Brain (organoid and tissue), 16 donors: ENCODE measurements at places on chromosomes 3 and 15. TPM values are rescaled to one million over a fixed set of nuclear protein-coding genes. Genes with fewer than 3 reads are reported as not detected.

The KLHL6 gene
- polyA plus RNA-seq = 0.15 TPM

The GXYLT2 gene
- polyA plus RNA-seq = 0.88 TPM

The ULK3 gene
- polyA plus RNA-seq = 25.2 TPM

The RTP4 gene
- 2.0 TPM for polyA plus RNA-seq

The LTF gene
- 1.5 TPM for polyA plus RNA-seq

The GOLGA6D gene
- not detected for polyA plus RNA-seq

The TM4SF4 gene
- polyA plus RNA-seq = not detected

The OR5H2 gene
- polyA plus RNA-seq = not detected

The MEIS2 gene
- polyA plus RNA-seq = 7.0 TPM

The SYNM gene
- 20.2 TPM for polyA plus RNA-seq

The PLA2G4D gene
- polyA plus RNA-seq = 0.17 TPM

GRCh38 chr3:190010486-190010885 lies 110.2 kb downstream of the P3H2 start:
- no peak for DNase-seq

DNA sequence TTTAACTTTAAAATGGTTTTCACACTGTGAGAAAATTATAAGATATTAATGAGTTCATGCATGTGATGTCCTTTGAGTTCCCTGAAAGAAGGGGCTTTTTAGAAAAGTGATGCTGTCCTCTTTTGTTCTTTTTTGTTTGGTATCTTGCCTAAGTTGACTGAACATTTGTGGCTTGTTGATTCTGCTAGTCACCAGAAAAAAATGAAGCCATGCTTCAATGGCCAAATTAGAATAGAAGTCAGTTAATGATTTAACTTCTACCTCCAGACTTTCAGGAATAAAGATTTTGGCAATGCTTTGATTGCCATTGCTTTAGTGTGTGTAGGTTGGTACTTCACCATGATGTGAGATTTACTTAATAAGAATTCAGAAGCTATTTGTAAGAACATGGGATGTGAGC lies 260.6 kb upstream of the NECTIN3 start:
- DNase-seq = no peak

DNA sequence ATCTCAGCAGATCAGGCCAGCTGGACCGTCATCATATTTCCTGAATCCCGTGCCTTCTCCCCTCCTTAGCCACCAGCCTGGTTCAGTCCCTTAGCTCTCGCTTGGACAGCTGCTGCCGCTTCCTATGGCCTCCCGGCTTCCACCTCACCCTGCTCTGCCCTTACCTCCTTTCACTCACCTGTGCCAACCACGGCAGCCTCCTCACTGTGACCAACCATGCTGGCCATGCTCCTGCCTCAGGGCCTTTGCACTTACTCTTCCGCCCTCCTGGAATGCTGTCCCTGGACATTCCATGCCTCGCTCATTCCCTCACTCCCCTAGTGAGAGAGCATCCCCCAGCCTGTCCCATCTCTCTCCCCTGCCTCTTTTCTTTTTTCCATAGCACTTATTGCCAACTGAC lies 19.2 kb downstream of the GRIP2 start:
- DNase-seq = no peak

GRCh38 chr3:87333393-87333892 lies 57.1 kb upstream of the POU1F1 start:
- DNase-seq = no peak

DNA sequence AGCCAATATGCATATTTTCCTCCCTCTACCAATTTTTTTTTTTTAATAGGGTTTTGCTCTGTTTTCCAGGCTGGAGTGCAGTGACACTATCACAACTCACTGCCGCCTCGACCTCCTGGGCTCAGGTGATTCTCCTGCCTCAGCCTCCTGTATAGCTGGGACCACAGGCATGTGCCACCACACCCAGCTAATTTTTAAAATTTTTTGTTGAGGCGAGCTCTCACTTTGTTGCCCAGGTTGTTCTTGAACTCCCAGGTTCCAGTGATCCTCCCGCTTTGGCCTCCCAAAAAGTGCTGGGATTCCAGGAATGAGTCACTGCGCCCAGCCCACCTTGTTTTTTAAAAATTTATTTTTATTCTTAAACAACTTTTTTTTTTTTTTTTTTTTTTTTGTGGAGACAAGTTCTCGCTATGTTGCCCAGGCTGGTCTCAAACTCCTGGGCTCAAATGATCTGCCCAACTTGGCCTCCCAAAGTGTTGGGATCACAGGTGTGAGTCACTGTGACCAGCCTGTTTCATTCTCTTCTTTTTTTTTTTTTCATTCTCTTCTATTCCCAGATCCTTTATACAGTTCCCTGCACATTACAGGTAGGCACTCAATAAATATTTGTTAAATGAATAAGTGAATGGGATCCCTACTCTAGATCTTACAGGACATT lies 40.5 kb upstream of the PIK3CB start:
- no peak for DNase-seq

DNA sequence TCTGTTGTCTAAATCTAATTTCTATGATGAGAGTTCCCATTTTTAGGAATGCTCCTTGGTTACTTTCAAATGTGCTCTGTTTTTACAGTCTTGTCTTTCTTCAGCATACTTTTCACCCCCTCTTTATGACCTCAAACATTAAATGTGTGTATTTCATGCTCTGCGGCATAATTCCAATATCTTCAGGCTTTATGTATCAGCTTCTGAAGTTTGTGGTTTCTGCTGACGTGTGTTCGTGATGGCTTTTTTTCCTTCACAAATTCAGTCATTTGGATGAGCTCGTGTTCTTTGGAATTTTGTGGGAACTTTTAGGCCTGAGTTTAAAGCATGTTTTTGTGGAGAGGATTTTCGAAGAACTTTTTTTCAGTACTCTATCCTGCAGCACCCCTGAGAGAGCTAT lies 97.7 kb upstream of the CHRNA7 start:
- no peak for DNase-seq

GRCh38 chr3:59567661-59568060 lies 517.8 kb upstream of the CFAP20DC start:
- DNase-seq = no peak

- no peak for DNase-seq
Measured at GRCh38 chr3:193620650-193621049, 27.6 kb downstream of the OPA1 start.

DNA sequence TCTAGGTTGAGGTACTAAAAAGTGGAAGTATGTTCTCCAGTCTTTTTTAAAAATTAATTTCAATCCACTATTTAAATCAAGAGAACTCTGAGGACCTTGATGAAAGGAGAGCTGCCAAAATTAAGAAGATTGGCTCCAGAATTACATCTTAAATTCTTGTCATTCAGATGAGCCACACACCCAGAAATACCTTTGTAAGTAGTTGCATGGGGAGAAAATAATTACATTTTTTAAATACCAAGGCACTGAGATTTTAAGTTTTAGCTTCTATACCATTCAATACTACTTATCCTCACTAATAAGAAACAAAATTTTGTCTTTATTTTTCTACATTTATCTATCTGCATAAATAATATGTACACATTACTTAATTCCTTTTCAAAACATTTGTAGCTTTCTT lies 1132.8 kb downstream of the OTOL1 start:
- DNase-seq = no peak

DNA sequence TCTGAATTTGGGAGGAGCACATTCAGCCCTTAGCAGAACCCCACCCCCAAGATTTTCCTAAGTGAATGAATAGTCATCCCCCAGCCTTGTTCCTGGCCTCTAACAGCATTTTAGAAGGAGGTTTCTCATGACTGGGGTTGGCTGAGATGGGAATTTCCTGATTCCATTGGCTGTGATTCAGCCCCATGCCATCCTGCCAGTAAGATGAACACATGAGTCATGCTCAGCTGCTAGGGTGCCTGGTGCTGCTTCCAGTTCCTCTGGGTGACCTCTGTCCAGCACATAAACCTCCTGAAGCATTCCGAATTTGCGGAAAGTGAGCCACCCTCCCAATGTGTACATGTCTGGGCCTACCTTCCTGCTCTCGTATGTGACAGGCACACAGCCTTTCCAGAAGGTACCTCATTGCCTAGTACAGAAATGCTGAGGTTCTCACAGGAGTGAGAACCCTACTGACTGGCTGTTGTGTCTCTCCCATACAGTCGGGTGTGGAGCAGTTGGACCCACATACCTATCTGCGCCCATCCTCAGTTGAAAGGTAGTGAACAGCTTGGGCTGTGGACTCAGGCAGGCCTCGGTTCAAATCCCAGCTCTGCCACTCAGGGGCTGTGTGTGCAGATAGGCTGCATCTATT lies 91.7 kb downstream of the APBA2 start:
- DNase-seq = no peak

DNA sequence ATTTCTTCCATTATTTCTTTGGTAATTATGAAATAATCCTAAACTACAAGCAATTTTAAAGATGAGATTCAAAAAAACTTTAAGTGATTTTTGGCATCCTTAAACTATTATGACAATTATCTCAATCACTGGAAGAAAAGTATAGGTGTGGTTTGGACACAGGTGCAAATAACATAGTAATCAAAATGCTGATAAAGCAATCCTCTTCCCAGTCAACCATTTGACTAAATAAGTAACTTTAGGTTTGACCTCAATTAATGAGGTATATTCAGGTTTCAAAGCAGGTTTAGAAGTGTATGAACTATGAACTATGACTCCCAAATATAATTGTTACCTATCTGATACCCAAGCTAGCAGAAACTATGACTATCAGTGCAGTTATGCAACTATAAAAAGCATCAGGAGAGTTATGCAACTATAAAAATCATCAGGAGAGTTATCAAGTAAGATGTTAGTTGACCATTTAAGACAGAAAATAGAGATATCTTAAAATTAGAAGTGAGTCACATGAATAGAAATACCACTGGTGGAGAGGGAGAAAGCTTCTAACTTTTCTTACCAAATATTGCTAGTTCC lies 8.9 kb upstream of the CNTN3 start:
- DNase-seq = no peak

GRCh38 chr3:149377408-149378364 lies at the start of gene TM4SF1:
TSS of gene TM4SF1 (minus strand) at chr3:149377649. CDS start at chr3:149377547, 102 bp downstream.
- peak; percentile 28 for DNase-seq

- DNase-seq = no peak
Measured at GRCh38 chr3:14317057-14317553, 85.3 kb upstream of the SLC6A6 start.

DNA sequence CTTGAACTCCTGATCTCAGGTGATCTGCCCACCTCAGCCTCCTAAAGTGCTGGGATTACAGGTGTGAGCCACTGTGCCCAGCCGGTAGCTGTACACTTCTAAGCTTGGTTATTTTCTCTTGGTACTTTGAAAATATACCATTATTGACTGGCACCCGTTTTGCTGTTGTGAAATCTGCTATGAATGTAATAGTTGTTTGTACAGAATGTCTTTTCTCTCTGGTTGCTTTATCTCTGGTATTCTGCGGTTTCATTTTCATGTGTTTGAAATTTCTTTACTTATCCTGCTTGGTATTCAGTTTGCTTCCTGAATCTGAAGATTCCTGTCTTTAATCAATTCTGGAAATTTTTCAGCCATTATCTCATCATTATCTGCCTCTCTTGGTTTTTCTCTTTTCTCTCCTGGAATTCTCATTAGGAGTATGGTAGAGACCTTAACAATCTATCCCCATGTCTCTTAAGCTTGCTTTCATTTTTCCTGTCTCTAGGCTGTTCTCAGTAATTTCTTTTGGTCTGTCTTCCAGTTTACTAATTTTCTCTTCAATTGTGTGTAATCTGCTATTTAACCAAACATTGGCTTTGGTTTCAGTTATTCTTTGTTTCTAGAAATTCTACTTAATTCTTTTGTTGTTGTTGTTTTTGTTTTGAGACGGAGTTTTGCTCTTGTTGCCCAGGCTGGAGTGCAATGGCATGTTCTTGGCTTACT lies 2.8 kb upstream of the PAK2 start:
- no peak for DNase-seq

GRCh38 chr3:46876313-46877300 lies 914 bp upstream of the PTH1R start:
- DNase-seq = no peak

DNA sequence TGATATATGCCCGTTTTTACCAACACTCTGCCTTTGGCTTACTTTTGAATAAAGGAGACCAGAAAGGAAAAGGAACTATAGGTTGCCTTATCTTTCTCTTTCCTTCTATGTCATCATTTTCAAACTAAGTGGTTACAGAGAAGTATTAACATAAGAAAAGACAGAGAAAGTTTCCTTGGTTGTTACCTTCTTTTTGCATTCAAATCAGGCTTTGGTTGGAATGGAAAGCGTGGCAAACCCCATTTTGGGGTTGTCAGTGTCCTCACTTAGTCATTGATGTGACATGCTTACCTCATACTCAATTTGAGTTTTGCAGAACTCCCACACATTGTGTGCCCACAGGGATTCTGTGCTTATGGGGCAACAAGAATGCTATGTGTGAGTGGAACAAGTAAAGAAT lies 3.7 kb upstream of the THRB start:
- DNase-seq = no peak
